ENCODE measurements at places on chromosomes 16 and 17.

- no peak for DNase-seq
Observed at GRCh38 chr17:45703348-45703747, 80.8 kb upstream of the CRHR1 start.

DNA sequence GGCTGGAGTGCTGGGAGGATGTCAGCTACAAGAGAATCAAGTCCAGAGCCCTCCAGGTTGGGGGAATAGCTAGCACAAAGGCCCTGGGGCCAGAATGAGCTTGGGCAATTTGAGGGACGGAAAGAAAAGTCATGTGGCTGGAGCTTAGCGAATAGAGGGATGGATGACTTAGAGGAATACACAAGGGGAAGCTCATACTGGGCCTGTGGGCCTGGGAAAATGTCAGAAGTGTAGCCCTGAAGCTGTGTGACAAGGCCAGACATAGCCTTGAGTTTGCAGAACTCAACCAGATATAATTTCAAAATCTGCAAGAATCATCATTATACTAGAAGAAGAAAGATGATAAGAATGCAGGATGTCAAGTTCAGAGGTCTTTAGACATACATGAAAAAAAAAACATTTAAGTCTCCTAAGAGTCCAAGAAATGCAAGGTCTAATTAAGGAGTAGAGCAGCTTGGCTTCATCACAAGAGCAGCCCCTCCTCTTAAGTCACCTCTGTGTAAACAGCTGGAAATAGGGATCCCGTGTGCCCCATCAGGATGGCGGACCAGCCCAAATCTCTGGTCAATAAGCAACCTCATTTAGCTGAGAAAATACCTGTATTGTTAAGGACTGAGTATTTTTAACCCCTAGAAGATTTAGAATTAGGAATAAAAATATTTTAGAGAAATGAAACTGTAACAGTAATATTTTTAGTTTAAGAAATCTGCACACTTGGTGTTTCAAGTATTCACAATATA, 66.6 kb downstream of the ABCC12 start:
- DNase-seq = no peak

DNA sequence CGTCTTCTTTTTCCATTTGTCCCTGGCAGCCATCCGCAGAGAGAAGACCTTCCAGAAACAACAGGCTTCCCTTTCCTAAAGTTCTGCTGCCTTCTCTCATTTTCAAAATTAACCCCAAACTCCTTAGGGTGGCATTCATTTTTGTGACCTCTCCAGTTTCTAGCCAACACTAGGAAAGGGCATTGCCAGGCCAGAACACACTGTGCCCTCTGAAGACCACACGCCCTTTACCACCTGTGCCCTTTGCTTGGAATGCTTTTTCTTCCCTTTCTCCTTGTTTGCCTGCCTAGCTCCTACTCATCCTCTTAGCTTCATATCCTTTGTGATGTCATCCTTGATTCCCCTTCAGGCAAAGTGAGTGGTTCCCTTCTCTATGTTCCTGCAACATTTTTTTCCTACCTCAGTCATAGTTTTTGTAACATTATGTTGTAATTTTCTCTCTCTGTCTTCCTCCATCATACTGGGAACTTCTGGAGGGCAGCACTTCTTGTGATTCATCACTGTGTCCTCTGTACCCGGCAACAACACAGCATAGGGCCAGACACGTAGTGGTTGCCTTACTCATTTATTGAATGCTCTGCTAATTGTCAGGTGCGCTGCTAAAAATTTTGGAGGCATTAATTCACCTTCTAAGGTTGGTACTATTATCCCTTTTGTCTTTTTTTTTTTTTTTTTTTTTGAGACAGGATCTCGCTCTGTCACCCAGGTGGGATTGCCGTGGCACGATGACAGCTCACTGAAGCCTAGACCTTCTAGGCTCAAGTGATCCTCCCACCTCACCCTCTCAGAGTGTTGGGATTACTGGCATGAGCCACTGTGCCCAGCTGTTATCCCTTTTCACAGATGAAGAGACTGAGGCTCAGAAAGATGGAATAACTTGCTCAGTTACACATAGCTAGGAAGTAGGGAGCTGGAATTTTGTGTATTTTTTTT, 1.0 kb downstream of the KAT8 start:
- DNase-seq = no peak

- DNase-seq = no peak
Observed at GRCh38 chr16:24396350-24397271, 140.5 kb downstream of the CACNG3 start.

- DNase-seq = peak; percentile 94
Observed at GRCh38 chr17:58337600-58338453, 9.2 kb upstream of the TSPOAP1 start.

DNA sequence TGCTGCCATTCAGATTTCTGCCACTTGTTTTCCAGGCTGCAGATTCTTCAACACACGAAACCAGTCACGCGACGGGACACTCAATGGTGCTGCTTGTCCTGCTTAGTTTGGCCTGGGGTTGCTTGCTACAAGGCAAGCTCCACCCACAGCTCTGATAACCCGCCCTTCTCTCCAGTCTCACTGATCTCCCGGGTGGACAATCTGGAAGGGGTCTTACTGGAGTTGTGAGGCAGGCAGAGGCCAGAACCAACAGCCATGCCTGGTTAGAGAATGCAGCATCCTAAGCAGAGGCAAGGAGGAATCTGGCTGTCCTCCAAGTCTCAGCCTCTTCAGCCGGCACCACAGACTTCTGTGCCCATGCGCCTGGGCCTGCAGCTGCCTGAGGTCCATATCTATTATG, 119.1 kb downstream of the KCNJ12 start:
- no peak for DNase-seq

GRCh38 chr16:24497440-24497839, 41.9 kb upstream of the RBBP6 start:
- no peak for DNase-seq

Measured in stimulated activated CD4-positive, alpha-beta T cell treated with anti-CD3 and anti-CD28 coated beads, Interleukin-2, amount 100 ng/mL, for 4 hours (primary cell).